ENCODE measurements at places on chromosomes 2 and 18. TPM values are rescaled to one million over a fixed set of nuclear protein-coding genes. Genes with fewer than 3 reads are reported as not detected.

Gene C1GALT1C1L
- not detected for polyA plus RNA-seq

- DNase-seq = no peak
Observed at GRCh38 chr2:149278161-149278871, 52.1 kb upstream of the LYPD6 start.

Gene TXNDC2
- polyA plus RNA-seq = not detected

GRCh38 chr18:37458697-37459096, 106.9 kb downstream of the CELF4 start:
- no peak for DNase-seq

Gene EPC2
- polyA plus RNA-seq = 2.1 TPM

DNA sequence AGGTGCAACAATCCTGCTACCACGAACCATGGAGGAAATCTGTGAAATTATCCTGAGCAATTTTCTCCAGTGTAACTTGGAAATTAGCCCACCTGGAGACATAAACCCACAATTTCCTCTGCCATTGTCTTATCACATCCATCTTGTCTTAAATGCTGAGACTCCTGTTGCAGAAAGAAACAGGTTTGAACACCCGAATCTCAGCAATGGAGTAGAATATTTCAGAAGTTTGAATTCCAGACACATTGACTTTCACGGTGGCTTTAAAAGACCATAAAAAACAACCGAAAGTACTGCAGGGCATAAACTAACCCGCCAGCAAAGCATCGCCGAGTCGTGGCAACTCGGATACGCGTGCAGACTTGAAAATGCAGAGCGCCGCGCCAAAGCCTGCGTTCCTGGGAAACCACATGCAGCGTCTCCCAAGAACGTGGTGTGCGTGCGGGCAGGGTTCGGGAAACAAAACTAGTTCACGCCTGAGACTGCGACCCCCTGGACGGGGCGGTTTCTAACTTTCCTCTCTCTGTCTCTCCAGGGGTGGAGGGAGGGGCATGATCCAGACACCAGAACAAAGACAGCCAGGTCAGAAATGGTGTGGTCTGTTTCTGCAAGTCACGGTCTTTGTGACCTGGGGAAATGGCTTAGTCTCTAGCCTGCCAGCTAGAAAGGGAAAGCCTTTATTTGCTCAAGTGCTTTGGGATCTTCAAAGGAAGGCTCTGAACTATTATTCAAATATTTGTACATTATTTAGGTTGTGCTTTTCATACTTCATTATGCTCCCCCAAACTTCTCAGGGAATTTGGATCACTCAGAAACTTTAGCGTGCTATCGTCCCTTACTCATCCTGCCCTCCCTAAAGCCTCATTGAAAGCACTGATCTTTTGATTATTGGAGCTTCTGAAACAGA, 26.9 kb upstream of the KCTD1 start:
- peak; percentile 68 for DNase-seq

GRCh38 chr2:69600425-69600824, 43.1 kb downstream of the AAK1 start:
- DNase-seq = no peak

DNA sequence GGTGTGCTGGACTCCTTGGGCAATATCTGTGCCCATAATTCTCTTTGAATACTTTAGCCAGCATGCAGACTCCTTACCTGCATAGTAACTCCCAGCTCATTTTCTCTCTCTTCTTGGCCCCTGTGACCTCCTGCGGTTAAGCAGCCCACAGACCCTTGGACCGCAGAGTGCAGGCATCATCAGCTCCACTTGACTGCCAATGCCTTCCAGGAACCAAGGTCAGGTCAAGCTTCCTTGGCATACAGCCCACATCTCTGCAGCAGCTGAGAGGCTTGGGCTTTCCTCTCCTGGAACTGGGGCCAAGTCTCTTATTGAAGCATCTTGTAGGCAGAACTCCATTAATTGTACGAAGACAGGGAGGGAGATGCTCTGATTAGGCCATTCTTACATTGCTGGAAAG, 130.1 kb upstream of the PIEZO2 start:
- peak; percentile 30 for DNase-seq

DNA sequence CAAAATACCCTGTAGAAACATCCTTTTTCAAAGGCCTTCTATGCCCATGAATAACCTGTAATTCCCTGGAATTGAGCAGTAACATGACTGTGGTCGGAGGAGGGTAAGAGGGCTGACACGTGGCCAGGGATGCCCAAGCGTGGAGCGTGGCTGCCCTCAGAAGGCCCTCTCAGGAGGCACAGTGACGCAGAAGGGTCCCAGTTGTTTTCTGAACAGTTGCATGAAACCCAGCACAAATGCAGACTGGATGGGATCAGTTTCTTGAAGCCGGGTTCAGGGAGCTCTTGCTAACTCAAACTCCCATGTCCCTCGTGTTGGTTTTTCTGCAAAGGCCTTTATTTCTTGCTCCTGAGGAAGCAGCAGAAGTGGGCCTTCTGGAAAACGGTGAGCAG, 237.0 kb downstream of the ALPK2 start:
- no peak for DNase-seq

GRCh38 chr2:206062724-206063123, 23.2 kb downstream of the INO80D start:
- DNase-seq = no peak

Gene POLR1A
- 6.8 TPM for polyA plus RNA-seq

GRCh38 chr2:71831193-71831577, 316.5 kb downstream of the CYP26B1 start:
- peak; percentile 37 for DNase-seq

- DNase-seq = peak; percentile 14
Observed at GRCh38 chr2:116510117-116510671, 1304.3 kb upstream of the DDX18 start.

DNA sequence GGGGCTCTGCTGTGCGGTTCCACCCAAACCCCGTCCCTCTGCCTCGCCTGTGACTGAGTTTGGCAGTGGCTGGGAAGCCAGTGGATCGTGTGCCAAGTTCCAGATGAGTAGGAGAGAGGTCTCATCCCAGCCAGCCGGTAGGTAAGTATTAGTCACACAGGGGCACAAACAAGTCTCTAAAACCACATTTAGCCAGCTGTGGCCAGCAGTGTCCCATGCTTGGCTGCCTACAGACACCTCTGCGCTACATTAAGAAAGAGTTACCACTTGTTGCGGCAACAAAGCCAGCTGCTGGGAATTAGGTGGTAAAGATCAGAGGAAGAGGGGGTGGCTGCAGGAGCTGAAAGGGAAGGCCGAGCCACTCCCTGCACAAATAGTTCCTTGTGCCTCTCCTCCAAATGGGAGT, 81.2 kb downstream of the GATA6 start:
- DNase-seq = no peak

DNA sequence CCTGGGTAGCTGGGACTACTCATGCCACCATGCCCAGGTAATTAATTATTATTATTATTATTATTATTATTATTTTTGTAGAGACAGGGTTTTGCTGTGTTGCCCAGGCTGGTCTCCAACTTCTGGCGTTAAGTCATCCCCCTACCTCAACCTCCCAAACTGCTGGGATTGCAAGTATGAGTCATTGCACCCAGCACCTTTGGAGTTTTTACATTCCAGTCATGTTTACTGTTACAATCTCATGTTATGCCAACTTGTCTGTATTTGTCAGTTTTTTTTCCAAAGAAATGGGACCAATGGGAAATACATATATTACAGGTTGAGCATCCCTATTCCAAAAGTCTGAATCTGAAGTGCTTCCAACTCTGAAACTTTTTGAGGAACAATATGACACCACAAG, 903.8 kb downstream of the SLC4A3 start:
- DNase-seq = no peak

DNA sequence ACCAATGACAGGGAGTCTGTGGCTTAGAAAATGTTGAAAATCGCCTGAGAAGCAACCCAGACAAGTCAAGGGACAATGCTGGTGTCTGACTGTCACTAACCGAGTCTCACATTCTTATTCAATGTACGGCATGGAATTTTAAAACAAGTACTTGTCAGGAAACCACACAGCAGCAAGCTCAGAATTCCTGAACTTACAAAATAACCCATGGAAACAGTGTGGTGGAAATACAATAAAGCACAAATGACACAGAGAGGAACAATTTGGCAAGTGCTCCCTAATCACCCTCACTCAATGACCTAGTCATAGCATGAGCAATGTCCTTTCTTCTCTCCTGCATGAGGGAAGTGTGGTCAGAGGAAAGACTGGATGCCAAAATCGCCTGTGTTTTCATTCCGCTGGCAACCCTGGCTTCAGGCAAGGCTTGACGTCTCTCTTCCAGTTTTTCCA, 154.0 kb downstream of the SATB2 start:
- DNase-seq = no peak

DNA sequence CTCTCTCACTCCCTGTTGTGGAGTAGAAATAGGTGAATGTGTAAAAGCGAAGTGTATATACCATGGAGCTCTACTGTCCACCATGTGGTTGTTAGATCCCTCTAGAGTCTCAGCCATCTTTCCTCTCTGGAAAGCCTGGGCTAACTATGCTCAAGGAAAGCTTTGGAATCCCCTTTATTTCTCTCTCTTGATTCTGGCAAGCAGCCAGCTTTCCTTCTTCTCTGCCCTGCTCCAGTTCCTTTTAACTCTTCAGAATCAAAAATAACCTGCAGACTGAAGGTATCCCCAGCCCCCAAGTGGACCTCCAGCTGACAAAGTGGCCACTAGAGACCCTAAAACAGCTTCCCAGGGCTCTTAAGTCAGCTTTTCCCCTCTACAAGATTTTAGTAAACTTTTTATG, 381.9 kb downstream of the PLCL1 start:
- peak; percentile 78 for DNase-seq

Data from cardiac muscle cell (in vitro differentiated cells and primary cell).